Keratinocyte (primary cell): ENCODE measurements at places on chromosomes 16 and 17. TPM values are rescaled to one million over a fixed set of nuclear protein-coding genes. Genes with fewer than 3 reads are reported as not detected.

The CAPNS2 gene
- polyA plus RNA-seq: 39.4 to 82.8 TPM (median 70.5 TPM) in 3 replicates

The HID1 gene
- 0.19 to 1.0 TPM (median 0.33 TPM) in 3 replicates for polyA plus RNA-seq

The TBC1D3C gene
- not detected in 3 replicates for polyA plus RNA-seq

The MT1G gene
- 8.4 to 21.5 TPM (median 9.8 TPM) in 3 replicates for polyA plus RNA-seq

The CD300C gene
- not detected in 3 replicates for polyA plus RNA-seq

The RARA gene
- polyA plus RNA-seq: 1.7 to 6.0 TPM (median 3.8 TPM) in 3 replicates

GRCh38 chr17:39186481-39187002 lies 10.9 kb downstream of the CACNB1 start:
- no peak for DNase-seq

GRCh38 chr16:24540602-24541210 lies 1.3 kb downstream of the RBBP6 start:
- DNase-seq: no peak

DNA sequence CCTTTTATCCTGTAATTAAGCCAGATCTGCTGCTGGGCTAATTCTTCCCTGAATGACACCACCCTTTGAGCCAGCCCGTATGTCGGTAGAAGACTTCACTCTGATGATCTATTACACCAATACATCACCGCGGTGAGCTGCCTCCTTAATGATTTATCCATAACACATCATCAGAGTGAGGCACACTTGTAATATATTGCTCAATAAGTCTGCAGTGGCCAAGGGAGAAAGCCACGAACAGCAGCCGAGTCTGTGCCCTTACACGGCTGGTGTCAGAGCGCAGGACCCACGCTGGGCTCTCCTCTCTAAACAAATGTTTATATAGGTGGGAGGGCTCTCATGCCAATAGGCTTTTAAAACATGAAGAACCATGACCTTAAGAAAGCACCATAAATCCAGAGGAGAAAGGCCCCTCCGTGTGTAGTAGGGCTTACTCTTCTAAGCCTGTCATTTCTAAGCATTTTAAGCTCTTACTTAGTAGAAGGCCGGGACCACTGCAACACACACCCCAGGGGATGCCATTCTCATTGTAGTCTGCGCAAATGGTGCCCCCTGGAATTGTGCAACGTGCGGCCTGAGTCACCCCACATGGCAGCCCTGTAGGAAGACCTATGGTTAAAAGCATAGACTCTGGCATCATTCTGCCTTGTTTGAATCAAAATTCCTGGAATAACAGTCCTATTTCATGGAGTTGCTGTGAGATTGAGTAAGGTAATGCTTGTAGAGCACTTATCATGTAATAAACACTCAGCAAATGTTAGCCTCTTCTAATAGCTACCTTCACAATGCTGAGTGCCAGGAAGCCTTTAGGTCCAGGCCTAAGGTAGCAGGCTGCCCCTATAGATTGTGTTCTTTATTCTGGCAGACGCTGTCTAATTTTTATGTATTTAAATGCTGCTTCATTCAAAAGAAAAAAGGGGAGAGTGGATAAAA lies 26.1 kb downstream of the MRPS23 start:
- no peak for DNase-seq

- DNase-seq: no peak
Measured at GRCh38 chr17:17904166-17905035, 67.6 kb upstream of the SREBF1 start.

GRCh38 chr17:1727258-1727789 lies 2.8 kb downstream of the WDR81 start:
- no peak for DNase-seq

GRCh38 chr16:80614908-80615671 lies 74.3 kb downstream of the DYNLRB2 start:
- peak; percentile 67 for DNase-seq

DNA sequence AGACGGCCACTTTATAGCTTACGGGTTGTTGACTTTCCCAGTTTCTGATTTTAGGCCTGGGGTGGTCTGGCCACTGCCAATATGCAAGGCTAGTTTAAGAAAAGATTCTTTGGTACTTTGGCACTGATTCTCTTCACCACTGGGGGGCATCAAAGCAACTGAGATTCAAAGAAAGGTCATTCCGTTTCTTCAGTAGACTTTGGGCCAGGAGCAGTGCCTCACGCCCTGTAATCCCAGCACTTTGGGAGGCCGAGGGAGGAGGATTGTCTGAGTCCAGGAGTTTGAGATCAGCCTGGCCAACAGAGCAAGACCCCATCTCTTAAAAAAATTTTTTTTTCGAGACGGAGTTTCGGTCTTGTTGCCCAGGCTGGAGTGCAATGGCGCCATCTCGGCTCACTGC lies 53.0 kb downstream of the RPA1 start:
- no peak for DNase-seq

DNA sequence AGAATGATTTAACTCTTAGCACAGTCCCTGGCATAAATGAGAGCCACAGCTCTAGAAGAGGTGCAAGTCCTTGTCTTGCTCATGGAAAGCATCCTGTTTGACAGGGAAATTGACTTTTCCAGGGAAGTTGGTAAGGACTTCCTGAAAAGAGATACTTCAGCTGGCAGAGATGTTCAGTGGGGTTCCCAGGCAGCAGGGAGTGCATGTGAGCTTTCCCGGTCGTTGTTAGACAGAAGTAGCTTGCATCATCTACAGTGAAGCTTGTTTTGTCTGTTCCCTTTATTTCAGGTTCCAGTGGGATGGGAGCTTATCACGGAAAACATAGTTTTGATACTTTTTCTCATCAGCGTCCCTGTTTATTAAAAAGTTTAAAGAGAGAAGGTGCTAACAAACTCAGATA lies 22.9 kb downstream of the ALDH3A2 start:
- DNase-seq: no peak

- no peak for DNase-seq
Measured at GRCh38 chr16:78325468-78326352, 226.3 kb downstream of the WWOX start.

GRCh38 chr16:67846063-67846319 lies 742 bp upstream of the NUTF2 start:
- DNase-seq: no peak

DNA sequence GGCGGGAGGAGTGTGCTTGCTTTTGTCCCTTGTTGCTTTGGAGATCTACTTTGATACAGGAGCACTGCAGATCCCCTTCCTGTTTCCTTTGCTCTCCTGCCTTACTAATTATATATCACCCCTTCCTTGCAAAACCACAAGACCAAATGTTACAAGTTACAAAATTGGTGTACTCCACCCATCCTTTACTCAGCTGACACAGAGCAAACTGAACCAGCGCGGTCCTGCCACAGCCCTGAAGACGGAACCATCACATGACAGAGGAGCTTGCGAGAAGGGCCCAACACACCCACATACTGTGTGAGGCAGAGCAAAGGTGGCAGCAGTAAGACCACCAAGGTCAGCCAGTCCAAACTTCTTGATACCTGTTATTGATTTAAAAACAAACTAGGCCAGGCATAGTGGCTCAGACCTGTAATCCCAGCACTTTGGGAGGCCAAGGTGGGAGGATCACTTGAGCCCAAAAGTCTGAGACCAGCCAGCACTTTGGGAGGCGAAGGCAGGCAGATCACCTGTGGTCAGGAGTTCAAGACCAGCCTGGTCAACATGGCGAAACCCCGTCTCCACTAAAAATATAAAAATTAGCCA lies 33.2 kb downstream of the CYTH1 start:
- DNase-seq: no peak

DNA sequence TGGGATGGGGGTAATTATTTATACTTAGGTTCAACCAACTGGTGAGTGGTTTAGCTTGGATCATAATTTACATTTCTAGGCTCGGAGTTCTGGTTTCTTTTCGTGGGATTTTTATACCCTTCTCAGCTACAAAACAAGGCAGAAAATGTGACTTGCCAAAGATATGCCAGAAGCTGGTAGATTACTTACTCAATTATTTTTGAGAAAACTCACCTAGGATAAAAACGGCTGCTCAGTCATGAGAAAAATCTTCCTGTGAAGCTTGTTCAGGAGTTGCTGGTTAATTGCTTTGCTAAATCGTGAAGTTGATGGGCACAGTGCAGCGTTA lies 1.1 kb downstream of the NDEL1 start:
- no peak for DNase-seq

DNA sequence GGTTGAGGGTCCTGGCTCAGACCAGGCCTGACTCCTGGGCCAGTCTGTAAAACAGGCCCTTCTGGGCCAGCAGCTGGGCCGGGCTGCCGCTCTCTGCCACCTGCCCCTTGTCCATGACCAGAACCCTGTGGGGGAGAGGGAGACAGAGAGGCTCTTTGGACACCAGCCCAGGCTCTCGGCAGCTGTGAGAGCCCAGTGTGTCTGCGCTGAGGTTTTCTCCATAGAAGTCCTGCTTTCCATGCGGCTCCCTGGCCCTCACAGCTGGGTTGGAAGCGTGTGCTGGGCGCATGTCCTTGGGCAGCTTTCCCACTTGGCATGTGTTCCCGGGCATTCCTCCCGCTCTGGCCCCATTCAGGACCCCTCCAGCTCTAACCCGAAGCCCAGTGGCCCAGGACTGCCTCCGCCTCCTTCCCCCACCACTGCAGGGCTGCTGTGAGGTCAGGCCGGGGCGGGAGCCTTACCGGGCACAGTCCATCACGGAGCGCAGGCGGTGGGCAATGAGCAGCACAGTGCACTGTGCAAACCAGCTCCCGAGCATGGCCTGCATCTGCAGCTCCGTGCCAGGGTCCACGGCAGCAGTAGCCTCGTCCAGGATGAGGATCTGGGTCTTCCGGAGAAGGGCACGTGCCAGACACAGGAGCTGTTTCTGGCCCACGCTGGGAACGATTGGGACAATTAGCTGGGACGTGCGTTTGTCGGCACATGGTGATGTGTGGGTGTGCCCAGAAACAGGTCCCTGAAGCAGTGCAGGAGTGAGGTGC lies 73.0 kb downstream of the ABCC6 start:
- DNase-seq: no peak

- DNase-seq: no peak
Measured at GRCh38 chr17:81228420-81228819, 5.7 kb upstream of the CEP131 start.

DNA sequence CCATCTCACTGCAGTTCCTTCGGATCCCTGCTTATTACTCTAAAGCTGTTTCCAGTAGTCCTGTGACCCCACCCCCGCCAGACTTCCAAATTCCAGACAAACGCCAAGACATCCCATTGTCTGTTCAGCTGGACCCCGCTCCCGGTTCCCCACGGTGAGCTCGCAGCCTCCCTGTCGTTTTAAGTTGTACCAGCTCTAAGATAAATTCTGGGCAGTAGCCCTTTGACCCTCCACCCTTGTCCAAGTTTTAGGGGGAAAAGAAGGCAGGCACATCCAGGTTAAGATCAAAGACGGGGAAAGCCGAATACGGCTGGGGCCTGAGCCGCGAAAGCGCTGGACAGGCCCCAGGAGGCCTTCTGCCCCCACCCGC lies 589 bp downstream of the ARL6IP1 start:
- DNase-seq: no peak

DNA sequence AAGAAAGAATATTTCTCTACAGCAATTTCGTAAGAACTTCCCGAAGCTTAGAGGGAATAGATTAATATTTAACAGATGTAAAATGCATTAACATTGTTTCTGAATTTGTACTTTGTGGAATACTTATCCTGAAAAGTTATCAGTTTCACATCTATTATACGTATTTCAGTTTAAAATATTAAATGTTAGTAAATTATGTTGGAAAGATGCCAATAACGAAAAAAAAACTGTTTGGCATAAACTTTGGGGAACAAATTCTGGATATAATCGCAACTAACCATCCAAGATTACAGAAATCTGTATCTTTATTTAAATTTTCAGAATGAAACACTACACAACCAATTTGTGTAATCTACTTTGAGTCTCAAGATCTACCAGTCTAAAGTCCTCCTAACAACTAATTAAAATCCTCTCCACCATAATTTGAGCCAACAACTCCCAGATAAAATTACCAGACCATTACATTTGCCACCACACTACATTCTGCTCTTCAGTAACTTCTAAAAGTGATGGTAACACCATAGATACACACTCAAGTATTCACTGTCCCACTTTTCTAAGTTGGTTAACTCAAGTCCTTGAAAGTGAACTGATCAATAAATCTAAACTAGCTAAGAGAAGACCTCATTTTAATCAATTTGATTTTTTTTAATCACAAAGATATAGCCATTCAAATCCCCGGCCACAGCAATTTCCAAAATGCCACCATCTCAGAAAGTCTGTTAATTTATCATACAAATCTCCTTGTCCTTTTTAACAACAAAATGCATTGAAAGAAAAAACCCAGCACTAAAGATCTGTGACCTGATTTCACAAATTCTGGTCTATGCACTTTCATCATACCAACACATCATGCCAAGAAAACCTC lies 2.0 kb downstream of the SIAH1 start:
- DNase-seq: no peak

- no peak for DNase-seq
Measured at GRCh38 chr16:67464565-67464964, 16.4 kb downstream of the ATP6V0D1 start.

GRCh38 chr16:67187175-67187890 lies 2.6 kb downstream of the EXOC3L1 start:
- DNase-seq: no peak

DNA sequence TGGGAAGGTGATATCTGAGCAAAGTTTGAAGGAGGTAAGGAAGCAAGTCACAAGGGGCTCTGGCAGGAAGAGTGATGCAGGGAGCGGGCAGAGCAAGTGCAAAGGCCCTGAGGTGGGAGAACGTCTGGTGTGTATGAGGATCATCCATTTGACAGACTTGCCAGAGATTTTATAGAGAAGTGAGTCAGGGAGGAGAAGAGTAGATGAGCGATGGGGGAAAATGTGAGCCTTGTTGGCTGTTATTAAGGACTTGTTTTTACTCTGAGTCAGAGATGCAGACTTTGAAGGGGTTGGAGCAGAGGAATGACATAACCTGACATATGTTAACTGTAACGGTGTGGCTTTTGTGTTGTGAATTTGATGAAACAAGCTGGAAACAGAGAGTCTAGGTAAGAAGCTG lies 3.5 kb upstream of the CLEC10A start:
- DNase-seq: no peak

DNA sequence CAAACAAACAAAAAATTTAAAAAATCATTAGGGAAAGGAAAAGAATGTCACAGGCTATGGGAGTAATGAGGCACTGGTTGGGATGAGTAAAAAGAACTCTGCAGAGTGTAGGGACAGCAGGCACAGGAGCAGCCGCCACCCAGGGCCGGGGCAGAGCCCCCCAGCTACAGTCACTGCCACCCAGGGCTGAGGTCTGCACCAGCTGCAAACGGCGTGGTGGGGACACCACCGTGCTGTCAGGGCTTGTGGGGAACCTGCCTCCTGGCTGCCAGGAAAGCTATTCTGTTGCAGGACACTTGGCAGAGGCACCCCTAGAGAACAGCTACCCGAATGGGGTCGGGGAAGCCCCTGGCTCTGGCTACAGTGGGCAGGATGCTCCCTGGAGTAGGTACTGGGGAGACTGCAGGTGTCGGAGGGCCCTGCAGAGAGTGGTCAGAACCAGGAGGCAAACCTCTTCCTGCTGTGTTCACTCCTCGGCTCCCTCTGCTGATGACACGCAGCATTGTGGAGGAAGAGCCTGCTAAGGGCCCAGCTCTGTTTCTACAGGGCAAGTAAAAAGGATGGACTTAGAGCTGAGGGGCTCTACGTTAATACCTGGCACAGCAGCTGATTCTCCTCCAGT lies 32.3 kb upstream of the CAPN15 start:
- no peak for DNase-seq
